A549 treated with dexamethasone at 1 μM for 4 hours (cell line): ENCODE measurements at places on chromosomes 3 and 15. TPM values are rescaled to one million over a fixed set of nuclear protein-coding genes. Genes with fewer than 3 reads are reported as not detected.

FGF12 gene
- total RNA-seq: 0.59 to 0.73 TPM (median 0.62 TPM) in 5 replicates

TEX55 gene
- total RNA-seq: not detected in 5 replicates

SLC2A2 gene
- total RNA-seq: not detected in 5 replicates

PSMD6 gene
- 76.7 to 87.8 TPM (median 79.7 TPM) in 5 replicates for total RNA-seq

DUOX1 gene
- 0.02 to 0.04 TPM in 2 of 5 replicates, not detected in the others for total RNA-seq

IMPG2 gene
- total RNA-seq: 0.01 TPM in 3 of 5 replicates, not detected in the others

LRRFIP2 gene
- total RNA-seq: 59.5 to 68.1 TPM (median 65.3 TPM) in 5 replicates

LNP1 gene
- 0.65 to 1.0 TPM (median 0.88 TPM) in 5 replicates for total RNA-seq

DLL4 gene
- 1.8 to 2.8 TPM (median 2.8 TPM) in 5 replicates for total RNA-seq

CACNA2D2 gene
- total RNA-seq: 0.48 to 0.77 TPM (median 0.67 TPM) in 5 replicates

B3GNT5 gene
- 20.1 to 29.7 TPM (median 24.4 TPM) in 5 replicates for total RNA-seq

SNTN gene
- not detected in 5 replicates for total RNA-seq

SAMMSON gene
- not detected in 5 replicates for total RNA-seq

ITGA11 gene
- 2.8 to 8.3 TPM (median 5.2 TPM) in 5 replicates for total RNA-seq

RASA2 gene
- total RNA-seq: 5.8 to 9.2 TPM (median 8.0 TPM) in 5 replicates

UACA gene
- total RNA-seq: 28.2 to 42.1 TPM (median 30.5 TPM) in 5 replicates

GOLGA8S gene
- total RNA-seq: 0.09 to 0.18 TPM (median 0.11 TPM) in 5 replicates

ATP13A5 gene
- total RNA-seq: not detected in 5 replicates

CFAP44 gene
- total RNA-seq: 0.76 to 1.7 TPM (median 1.5 TPM) in 5 replicates

CEMIP gene
- 0.83 to 1.5 TPM (median 1.3 TPM) in 5 replicates for total RNA-seq

FBXL22 gene
- total RNA-seq: 0.14 to 0.49 TPM (median 0.27 TPM) in 5 replicates

MUC4 gene
- 0.02 to 0.08 TPM (median 0.05 TPM) in 4 of 5 replicates, not detected in the other for total RNA-seq

TMEM212 gene
- not detected in 5 replicates for total RNA-seq

MCTP2 gene
- not detected in 5 replicates for total RNA-seq

ZDHHC3 gene
- 40.0 to 48.4 TPM (median 46.8 TPM) in 5 replicates for total RNA-seq

ACP3 gene
- 0.02 to 0.06 TPM (median 0.06 TPM) in 3 of 5 replicates, not detected in the others for total RNA-seq
